ENCODE measurements at places on chromosomes 7 and 10.

- no peak for DNase-seq
These were observed 68.9 kb upstream of the ADO start for GRCh38 chr10:62735464-62736167.

- DNase-seq = no peak
These were observed 384.4 kb downstream of the TCERG1L start for GRCh38 chr10:130927157-130927556.

GRCh38 chr10:29353887-29354561 is 65.2 kb downstream of the LYZL1 start:
- DNase-seq = no peak

DNA sequence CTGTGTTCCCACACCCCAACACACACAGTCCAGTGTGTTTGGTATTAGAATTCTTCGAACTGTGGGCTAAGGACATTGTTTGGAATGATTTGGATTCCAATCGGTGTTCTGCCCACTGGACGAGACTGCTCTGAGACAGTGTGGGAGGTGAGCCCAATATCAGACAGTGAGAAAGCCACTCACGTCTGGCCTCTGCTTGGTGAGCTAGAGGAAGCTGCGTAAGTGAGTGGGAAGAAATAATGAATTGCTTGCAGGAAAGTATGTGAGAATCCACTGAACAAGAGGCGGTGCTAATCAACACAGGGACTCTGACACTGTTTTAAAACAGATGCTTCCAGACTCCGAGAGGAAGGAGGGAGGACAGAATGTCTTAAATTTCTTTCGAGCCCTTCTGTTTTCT is 675.0 kb upstream of the ANKRD30A start:
- DNase-seq = no peak

DNA sequence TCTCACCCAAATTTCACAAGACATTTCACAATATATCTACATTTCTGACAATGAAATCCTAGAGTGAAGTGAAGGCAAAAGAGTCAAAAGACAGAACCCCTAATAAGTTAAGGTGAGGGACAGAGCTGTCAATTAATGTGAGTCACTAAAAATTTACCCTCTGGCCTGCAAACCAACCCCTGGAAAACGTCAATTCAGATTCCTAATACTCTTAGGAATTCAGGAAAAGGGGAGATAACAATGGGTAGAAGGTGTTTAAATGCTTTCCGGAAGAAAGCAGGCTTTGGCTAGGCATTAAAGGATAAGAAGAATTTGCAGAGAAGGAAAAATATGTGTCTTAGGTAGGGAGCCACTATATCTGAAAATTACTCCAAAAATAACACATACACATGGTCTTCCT is 299.6 kb downstream of the INHBA start:
- DNase-seq = no peak

DNA sequence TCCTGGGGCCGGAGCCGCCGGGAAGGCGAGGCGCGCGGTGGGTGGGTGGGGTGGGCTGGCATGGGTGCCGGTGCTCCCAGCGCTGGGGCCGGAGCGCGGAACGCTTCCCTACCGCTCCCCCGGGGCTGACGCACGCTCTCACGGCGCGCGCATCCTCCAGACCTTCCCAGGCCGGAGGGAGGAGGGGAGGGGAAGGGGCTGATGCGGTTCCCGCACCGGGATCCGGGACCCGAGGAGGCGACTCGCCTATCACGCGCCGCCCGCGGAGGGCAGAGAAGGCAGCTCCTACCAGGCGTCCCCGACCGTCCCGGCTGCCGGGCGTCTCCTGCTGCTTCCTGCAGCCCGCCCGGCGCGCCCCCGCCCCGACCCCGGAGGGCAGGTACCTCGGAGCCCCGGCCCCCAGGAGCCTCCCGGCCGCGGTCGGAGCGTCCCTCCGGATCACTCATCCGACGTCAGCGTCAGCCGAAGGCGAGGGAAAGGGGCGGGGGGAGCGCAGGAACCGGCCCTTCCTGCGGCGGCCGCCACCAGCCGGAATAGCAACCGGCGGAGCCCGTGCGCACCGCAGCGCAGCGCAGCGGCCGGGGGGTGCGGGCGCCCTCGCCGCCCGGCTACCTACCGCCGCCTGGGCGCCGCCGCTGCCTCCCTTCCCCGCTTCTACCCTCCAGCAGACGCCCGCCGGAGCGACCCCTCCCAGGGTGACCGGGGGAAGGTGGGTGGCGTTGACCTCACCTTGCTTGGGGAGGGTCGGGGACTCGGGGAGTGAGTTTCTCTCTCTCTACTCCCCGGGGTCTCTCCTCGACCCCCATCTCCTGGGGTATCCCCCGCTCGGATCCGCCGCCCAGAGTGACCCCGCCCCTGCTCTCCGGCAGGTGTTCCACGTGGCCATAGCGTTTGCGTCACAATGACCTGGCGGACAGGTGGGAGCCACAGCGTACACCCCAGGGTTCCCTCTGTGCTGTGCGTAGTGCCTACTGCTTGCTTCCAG is at the start of gene ICA1:
Gene ICA1, minus strand, starts transcription at position 457 of the 985 bp plus-strand sequence. CDS start 26,241 bp downstream, outside the sequence.
- DNase-seq = peak; percentile 86

DNA sequence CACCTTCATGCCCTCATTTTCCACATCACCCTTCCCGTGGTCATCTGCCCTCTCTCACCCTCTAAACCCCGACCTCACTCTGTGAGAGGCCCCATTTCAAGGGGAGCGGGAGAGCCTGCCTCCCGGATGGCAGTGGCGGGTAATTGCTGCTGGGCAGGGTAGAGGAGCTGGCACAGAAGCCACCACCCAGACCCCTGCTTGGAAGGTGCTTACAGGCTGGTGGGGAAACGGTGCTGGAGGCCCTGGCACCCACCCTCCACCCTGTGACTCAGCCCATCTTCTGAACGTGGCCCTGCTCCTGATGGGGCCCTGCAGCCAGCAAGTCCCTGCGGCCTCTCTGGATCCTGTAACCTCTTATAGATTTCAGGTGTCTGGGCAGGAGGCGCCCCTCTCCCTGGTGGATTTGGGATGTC is 10.6 kb upstream of the PWWP2B start:
- DNase-seq = no peak

GRCh38 chr10:126937026-126937425 is 31.8 kb downstream of the DOCK1 start:
- DNase-seq = no peak

DNA sequence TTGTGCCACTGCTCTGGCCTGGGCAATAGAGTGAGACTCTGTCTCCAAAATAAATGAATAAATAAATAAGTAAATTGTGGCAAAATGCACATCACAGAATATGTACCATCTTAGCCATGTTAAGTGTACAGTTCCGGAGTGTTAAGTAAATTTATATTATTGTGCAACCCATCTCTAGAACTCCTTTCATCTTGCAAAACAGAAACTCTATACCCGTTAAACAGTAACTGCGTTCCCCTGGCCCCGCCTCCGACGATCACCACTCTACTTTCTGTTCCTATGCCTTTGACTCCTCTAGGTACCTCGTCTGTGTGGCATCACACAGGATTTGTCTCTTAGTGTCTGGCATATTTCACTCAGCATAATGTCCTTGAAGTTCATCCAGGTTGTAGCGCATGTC is 356.4 kb upstream of the FOXK1 start:
- DNase-seq = no peak

- no peak for DNase-seq
These were observed 74.4 kb upstream of the RSU1 start for GRCh38 chr10:16891375-16892313.

DNA sequence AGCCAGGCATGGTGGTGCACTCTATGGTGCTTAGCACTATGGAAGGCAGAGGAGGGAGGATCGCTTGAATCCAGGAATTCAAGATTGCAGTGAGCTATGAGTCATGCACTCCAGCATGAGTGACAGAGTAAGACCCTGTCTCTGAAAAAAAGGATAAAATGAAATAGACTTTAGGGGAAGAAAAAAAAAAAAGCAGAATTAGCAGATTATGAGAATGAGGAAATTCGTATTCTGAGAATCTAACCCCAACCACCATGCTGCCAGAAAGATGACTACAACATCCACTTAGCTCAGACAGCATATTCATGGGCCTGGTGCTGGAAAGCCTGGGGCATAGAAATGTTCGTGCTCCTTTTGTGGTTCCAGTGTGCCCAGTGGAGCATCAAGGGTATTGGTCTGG is 63.3 kb downstream of the TMEM26 start:
- no peak for DNase-seq

All from NCI-H1092 (cell line).